ENCODE measurements at places on chromosomes 7 and 10. TPM values are rescaled to one million over a fixed set of nuclear protein-coding genes. Genes with fewer than 3 reads are reported as not detected.

Gene ELFN1
- total RNA-seq = 0.74 TPM

Gene SMO
- 28.8 TPM for total RNA-seq

Gene SFXN4
- total RNA-seq = 12.2 TPM

Gene FGL2
- total RNA-seq = 0.30 TPM

Gene DGKI
- 15.5 TPM for total RNA-seq

Gene C10orf62
- 0.23 TPM for total RNA-seq
